ENCODE measurements at places on chromosomes 4 and X.

GRCh38 chrX:152573866-152574265, 63.8 kb upstream of the GABRQ start:
- no peaks in the 10 kb centered on the region for H3K27me3 ChIP-seq
- no peaks in the 10 kb centered on the region for H3K36me3 ChIP-seq
- H3K4me1 ChIP-seq, result peaks cover 7% of the 10 kb centered on the region
- DNase-seq, result no peak
- no peak overlapping the region for H3K4me3 ChIP-seq
- no peak overlapping the region for H3K27ac ChIP-seq

GRCh38 chr4:152098365-152099060, 337.7 kb upstream of the GATB start:
- peaks cover 33% of the 10 kb centered on the region for H3K4me1 ChIP-seq
- H3K36me3 ChIP-seq, result no peaks in the 10 kb centered on the region
- no peak overlapping the region for H3K27ac ChIP-seq
- DNase-seq, result no peak

GRCh38 chr4:65645185-65645584, 25.1 kb downstream of the EPHA5 start:
- no peak for DNase-seq
- H3K4me1 ChIP-seq, result no peaks in the 10 kb centered on the region
- H3K27ac ChIP-seq, result no peak overlapping the region
- H3K27me3 ChIP-seq, result no peaks in the 10 kb centered on the region
- no peaks in the 10 kb centered on the region for H3K36me3 ChIP-seq

DNA sequence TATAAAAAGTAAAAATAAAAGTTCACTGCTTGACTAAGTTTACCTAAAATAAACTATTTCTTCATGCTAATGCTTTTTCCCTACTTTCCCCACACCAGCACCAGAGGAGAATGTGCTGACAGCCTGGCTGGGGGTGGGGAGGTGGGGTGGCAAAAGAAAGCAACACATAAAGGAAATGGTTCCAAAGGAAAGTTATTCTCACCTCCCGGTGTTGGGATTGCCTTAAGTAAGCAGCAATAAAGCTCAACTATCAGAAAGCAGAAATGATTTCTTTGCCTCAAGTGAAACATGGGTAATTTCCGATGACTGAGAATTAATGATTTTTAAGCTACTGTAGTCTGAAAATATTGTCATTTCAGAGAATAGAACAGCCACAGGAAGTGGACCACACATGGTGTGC, 84.5 kb upstream of the DKK2 start:
- H3K36me3 ChIP-seq, result no peaks in the 10 kb centered on the region
- no peak overlapping the region for H3K4me3 ChIP-seq
- no peaks in the 10 kb centered on the region for H3K4me1 ChIP-seq
- no peaks in the 10 kb centered on the region for H3K27me3 ChIP-seq
- no peak overlapping the region for H3K27ac ChIP-seq
- DNase-seq, result no peak

- DNase-seq, result no peak
- H3K27ac ChIP-seq, result no peak overlapping the region
- H3K36me3 ChIP-seq, result no peaks in the 10 kb centered on the region
- H3K4me1 ChIP-seq, result no peaks in the 10 kb centered on the region
- no peak overlapping the region for H3K4me3 ChIP-seq
Observed at GRCh38 chr4:159414305-159414704, 311.4 kb downstream of the RAPGEF2 start.

GRCh38 chrX:28058901-28059300, 77.7 kb upstream of the DCAF8L1 start:
- no peak for DNase-seq
- H3K27ac ChIP-seq, result no peak overlapping the region
- H3K4me1 ChIP-seq, result no peaks in the 10 kb centered on the region
- no peak overlapping the region for H3K4me3 ChIP-seq

GRCh38 chr4:102527695-102528283, 26.6 kb downstream of the NFKB1 start:
- DNase-seq, result no peak
- H3K27ac ChIP-seq, result no peak overlapping the region
- no peaks in the 10 kb centered on the region for H3K27me3 ChIP-seq
- H3K4me3 ChIP-seq, result no peak overlapping the region
- H3K4me1 ChIP-seq, result peaks cover 2% of the 10 kb centered on the region
- H3K36me3 ChIP-seq, result no peaks in the 10 kb centered on the region

GRCh38 chr4:61918987-61919386, 718.9 kb downstream of the ADGRL3 start:
- no peaks in the 10 kb centered on the region for H3K4me1 ChIP-seq
- DNase-seq, result no peak
- no peaks in the 10 kb centered on the region for H3K27me3 ChIP-seq
- H3K27ac ChIP-seq, result no peak overlapping the region

GRCh38 chr4:79588679-79589078, 180.7 kb upstream of the GK2 start:
- no peak overlapping the region for H3K4me3 ChIP-seq
- DNase-seq, result no peak
- H3K27ac ChIP-seq, result no peak overlapping the region
- H3K27me3 ChIP-seq, result no peaks in the 10 kb centered on the region

DNA sequence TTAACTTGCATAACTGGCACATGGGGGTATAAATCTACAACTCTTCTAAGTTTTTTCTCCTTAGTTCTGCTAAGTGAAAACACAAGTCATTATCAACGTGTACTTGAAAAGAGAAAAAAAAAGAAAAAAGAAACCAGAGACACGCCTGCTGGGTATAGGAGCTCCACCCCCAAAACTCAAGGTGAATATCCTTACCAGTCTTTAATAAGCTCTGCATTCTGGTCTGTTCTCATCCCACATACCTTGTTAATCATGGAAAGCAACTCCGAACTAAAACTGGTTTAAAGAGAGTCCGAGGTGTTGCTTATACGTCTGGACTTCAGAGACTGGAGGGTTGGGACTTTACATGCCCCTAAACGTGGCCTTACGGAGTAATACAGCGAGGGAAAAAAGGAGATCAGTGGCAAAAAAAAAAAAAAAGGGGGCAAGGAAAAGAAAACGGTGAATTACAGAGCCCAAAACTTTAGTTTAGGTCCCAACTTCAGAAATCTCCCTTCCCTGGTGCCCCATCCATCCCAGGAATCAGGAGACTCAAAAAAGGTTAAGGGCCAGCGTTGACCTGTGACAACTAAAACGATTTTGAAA, 1.0 kb downstream of the PGRMC2 start:
- DNase-seq, result no peak
- H3K4me1 ChIP-seq, result peaks cover 72% of the 10 kb centered on the region
- H3K36me3 ChIP-seq, result no peaks in the 10 kb centered on the region
- H3K27me3 ChIP-seq, result no peaks in the 10 kb centered on the region

- no peak overlapping the region for H3K27ac ChIP-seq
- H3K4me1 ChIP-seq, result no peaks in the 10 kb centered on the region
- DNase-seq, result no peak
- no peaks in the 10 kb centered on the region for H3K27me3 ChIP-seq
- H3K4me3 ChIP-seq, result no peak overlapping the region
- no peaks in the 10 kb centered on the region for H3K36me3 ChIP-seq
Observed at GRCh38 chrX:120419463-120419862, 49.6 kb downstream of the LAMP2 start.
